ENCODE measurements at places on chromosomes 12 and 14.

DNA sequence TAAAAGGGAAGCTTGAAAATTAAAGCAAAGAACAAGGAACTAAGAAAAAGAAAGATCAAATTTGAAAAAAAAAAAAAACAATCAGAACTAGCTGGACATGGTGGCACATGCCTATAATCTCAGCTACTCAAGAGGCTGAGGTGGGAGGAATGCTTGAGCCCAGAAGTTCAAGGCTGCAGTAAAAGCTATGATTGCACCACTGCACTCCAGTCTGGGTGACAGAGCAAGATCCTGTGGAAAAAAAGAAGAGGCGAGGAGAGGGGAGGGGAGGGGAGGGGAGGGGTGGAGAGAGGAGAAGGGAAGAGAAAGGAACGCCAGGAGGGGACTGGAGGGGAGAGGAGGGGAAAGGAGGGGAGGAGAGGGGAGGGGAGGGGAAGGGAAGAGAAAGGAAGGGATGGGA is 43.0 kb downstream of the EEA1 start:
- no peak for DNase-seq

GRCh38 chr12:7039403-7039802 is 21.1 kb upstream of the C1S start:
- DNase-seq = no peak

DNA sequence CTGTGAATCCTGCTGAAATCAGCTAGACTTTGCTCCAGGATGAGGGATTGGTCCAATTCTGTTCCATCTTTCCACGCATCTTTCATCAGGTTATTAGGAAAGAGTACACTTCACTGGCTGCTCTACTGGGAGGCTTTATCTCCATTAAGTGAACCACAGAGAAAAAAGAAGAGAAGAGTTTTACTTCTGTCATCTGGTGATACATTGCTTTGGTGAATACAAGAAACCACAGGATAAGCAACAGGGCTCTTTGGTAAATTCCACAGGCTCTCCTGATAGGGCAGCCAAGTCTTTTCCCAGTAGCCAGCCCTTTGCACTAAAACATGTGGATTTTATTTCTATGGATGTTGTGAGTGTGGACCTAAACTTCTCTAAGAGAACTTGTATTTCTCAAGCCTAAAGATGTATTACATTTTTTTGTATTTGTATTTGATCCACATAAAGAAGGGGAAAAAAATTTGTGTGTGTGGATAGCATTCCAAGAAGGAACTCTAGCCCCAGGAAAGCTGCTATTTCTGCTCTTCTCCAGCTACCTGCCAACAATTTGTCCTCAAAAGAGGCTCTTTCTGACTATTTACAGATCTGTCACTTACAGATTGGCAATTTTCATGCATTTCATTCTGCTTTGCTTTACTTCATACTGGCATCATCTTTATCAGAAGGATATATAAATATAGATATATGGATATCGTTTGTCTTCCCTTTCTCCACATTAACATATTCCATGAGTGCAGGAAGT is 1117.6 kb upstream of the TMEM132C start:
- no peak for DNase-seq

DNA sequence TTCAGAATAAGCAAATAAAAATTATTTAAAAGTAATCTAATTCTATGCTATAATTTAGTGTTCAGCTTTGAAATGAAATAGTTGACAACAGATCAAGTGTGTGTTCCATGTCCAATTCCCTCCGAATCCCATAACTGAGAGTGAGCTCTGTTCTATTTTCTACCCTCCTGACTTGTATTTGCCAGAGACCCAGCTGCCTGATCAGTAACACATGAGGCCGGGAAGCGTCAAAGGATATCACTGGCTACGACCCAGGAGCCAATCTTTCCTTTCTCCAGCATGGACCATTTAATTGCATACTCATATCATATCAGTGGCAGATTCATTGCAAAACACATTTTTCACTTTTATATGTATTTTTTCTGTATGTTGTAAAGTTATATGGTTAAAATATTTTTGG is 108.8 kb upstream of the TSPAN8 start:
- no peak for DNase-seq

DNA sequence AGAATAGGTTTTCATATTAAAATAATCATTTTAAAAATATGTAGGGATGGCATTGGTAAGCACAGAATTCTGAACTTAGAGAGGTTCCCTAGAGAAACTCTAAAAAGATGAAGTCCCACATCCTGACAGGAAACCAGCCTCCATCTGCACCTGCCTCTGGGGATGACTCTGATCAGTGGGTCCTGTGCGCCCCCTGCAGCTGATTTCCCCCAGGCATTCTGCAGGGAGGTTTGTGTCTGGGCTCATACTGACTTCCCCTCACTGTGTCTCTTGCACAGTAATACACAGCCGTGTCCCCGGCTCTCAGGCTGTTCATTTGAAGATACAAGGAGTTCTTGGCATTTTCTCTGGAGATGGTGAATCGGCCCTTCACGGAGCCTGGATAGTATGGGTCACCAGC is 602.9 kb downstream of the TMEM121 start:
- no peak for DNase-seq

DNA sequence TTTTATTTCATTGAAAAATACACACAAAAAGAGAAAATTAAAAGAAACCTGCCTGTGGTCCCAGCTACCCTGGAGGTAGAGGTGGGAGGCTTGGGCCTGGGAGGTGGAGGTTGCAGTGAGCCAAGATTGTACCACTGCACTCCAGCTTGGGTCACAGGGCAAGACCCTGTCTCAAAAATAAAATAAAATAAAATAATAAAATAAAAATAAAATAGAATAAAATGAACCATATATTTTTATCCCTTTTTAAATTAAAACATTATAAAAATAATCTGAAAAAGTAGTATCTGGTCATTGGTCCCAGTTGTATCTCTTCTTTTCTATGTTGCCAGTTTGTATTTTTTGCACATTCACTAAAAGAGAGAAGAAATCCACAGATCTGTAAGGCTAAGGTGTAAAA is 16.7 kb upstream of the FAM234B start:
- no peak for DNase-seq

DNA sequence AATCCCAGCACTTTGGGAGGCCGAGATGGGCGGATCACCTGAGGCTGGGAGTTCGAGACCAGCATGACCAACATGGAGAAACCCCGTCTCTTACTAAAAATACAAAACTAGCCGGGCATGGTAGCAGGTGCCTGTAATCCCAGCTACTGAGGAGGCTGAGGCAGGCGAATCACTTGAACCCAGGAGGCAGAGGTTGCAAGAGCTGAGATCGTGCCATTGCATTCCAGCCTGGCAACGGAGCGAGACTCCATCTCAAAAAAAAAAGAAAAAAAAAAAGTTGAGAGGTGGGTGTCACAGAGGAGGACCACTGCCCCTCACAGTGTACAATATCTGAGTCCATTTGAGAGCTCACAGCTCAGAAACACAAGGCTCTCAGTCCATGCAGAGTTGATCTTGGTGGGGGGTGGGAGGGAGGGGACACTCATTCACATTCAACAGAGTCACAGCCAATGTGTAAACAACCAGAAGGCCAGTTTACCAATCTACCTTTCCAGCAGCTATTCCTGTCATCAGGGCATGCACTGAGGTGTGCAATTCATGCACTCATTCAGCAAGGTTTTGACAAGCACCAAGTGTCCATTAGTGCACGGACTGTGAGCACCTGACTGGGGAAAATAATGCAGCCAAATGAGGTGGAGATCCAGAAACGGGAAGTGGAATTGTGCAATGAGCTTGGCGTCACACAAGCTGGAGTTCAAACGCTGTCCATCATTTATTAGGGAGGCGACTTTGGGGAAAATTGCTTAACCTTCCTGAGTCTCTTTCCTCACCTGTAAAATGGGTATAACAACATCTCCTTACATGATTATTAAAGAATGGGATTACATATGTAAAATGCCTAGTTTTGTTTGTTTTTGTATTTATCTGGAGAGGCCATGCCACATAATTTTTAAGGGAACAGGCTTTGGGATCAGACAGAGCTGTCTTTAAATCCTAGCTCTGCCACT is 4.4 kb upstream of the EIF5 start:
- no peak for DNase-seq

Data from stimulated activated CD4-positive, alpha-beta T cell treated with anti-CD3 and anti-CD28 coated beads, Interleukin-1b, Interleukin-23, amount 100 ng/mL, for 1 hour (primary cell).